ENCODE measurements at places on chromosomes 3 and 15.
A peak's percentile ranks its signal among the peaks of the same experiment; 100 is the strongest.

DNA sequence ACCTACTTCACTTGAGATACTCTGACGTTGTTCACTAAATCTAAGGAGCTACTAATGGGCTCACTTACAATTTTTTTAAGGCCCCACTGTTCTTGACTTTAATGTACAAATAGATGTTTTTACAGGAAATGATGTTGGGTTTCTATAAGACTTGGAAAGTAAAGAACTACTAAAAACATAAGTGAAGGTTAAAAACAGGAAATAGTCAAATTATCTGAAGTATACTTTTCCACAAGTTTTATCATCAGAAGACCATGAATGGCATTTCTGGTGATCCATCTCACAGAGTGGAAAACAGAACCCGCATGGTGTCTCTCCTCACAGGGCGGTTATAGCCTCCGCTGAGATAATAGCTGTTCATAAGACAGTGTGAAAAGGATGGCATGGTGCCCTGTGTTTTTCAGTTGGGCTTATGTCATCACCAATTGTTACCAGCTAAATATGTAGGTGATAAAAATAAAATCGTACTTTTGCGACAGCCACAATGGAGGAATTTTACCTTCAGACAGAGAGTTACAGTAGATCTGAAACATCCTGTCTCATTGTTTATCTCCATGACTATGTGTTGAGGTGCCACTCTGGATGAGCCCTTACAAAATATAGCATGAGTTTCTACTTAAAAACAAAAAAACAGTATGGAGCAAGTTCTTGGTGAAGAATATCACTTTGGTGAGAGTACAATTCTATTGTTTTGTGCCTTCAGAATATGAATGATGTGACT lies 462.4 kb downstream of the RAP2B start:
- DNase-seq, result peak; percentile 26
- H3K4me3 ChIP-seq, result no peak overlapping the region
- H3K36me3 ChIP-seq, result no peaks in the 10 kb centered on the region
- no peaks in the 10 kb centered on the region for H3K27me3 ChIP-seq

DNA sequence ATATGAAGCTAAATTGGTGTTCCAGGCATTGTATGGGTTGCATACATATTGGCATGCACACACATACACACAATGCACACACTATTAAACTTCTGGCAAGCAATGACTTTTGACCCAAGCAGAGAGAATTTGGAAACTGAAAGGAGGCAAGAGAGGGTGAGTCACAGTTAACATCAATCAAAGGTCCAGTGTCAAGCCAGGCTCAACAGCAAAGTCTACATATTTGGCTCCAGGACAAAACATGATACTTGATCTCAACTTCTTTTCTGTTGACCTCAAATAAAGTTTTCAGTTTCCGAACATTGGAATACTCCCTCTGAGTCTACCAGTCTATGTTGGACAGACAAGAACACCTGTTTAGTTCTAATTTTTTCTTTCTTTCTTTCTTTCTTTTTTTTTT lies 28.3 kb downstream of the IL12A start:
- H3K27me3 ChIP-seq, result no peaks in the 10 kb centered on the region
- peak overlapping the region; percentile 33 for H3K27ac ChIP-seq
- H3K36me3 ChIP-seq, result no peaks in the 10 kb centered on the region
- DNase-seq, result peak; percentile 83

DNA sequence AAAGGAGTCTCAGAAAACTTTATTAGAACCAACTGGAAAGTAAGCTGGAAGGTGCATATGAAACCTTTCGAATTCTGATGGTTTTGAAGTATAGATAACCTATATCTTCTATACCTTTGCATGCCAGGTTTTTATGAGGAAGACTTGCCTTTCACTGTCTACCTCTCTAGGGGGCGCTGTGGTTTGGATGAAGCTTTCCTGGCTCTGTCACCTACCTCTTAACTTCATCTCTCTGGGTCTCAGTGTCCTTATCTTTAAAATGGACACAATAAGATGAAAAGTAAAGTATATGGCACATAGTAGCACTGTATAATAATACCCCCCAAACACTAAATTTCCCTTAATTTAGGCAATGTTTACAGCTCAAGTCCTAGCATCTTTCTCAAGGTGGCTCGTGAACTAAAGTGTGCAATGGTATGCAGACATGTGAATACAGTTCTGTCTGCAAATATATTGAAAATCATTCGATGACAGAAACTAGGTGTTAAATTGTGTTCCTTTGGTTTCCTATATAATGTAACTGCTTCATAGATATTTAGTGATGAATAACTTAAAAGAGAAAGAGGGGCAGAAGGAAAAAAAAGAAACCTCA lies 314.3 kb downstream of the CHST2 start:
- no peak for DNase-seq
- peaks cover 20% of the 10 kb centered on the region for H3K4me1 ChIP-seq
- no peaks in the 10 kb centered on the region for H3K36me3 ChIP-seq

DNA sequence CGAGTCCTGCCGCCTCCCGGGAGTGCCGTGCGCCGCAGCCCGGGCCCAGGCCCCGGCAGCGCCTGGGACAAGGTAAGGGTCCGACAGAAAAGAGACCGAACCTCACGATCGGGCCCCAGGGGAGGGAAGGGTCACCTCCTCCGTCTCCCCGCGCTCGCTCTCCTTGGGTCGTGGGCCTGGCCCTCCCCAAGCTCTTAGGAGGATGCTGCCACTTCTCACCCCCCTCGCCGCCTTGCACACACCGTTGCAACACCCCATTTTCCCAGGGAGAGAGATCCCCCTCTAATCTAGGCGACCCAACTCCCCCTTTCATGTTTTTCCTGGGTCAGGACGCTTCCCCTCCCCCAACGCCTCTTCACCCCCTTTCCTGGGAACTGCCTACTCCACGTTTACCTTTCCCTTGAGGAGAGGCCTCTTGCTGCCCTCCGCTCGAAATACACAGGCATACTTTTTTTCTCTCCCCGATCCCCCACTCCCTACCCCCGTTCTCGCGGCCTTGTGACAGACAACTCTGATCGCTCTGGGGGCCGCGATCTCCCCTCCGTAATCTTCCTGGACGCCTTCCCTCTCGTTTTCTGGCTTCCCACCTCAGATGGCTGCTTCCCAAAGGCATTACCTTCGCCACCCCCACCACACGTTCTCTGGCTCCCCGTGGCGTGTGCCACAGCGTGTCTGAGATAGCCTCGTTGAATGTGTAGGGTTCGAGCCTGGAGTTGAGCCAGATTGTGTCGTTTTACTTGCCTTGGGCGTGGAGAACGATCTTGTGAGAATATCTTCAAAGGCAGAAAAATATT lies 688 bp downstream of the SETD5 start:
- DNase-seq, result peak; percentile 34
- peaks cover 3% of the 10 kb centered on the region for H3K36me3 ChIP-seq
- H3K4me1 ChIP-seq, result peaks cover 39% of the 10 kb centered on the region
- H3K27ac ChIP-seq, result peak overlapping the region; percentile 86
- H3K4me3 ChIP-seq, result peak overlapping the region; percentile 88

DNA sequence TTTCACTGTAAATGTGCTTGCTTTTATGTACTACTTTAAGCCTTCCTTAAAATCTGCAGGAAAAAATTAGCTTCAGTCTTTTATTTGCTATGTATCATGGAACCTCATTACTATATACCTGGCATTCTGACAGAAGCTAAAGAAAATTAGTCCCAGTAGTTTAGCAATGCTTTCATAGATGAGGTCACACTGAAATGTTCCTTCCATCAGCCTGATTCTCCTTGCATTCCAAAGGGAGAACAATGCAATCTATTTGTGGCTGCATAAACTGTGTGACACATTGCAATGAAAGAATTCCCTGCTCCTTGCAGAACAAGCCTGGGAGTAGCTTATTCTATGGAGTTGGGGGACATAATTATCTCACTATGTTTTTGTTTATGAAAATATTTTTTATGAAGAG lies 691.5 kb upstream of the ARPP21 start:
- no peak overlapping the region for H3K27ac ChIP-seq
- no peaks in the 10 kb centered on the region for H3K27me3 ChIP-seq
- no peaks in the 10 kb centered on the region for H3K36me3 ChIP-seq
- DNase-seq, result no peak
- H3K4me3 ChIP-seq, result no peak overlapping the region

DNA sequence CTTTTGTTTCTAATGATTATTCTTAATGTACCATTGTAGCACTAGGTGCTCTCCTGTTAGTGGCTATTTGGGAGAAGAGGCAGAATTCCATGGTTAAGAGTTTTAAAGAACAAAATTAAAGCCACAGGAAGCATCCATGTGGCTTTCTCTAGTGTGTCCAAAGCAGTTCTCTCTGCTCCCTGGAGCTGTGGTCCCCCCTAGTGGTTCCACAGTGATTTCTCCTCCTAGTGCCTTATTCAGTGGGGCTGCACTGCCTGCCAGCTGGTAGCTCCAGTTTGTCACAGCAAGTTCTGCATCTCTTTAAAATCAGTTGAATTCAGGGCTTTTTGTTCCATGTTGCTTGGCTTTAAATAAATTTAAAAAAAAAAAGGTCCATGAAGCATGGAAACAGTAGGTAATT lies 39.6 kb upstream of the FAM98B start:
- peak; percentile 67 for DNase-seq
- no peak overlapping the region for H3K4me3 ChIP-seq
- H3K27ac ChIP-seq, result no peak overlapping the region
- H3K4me1 ChIP-seq, result peaks cover 16% of the 10 kb centered on the region
- no peaks in the 10 kb centered on the region for H3K27me3 ChIP-seq

GRCh38 chr15:28066231-28066630 lies 32.9 kb downstream of the OCA2 start:
- no peak for DNase-seq
- no peaks in the 10 kb centered on the region for H3K27me3 ChIP-seq
- H3K27ac ChIP-seq, result no peak overlapping the region
- H3K4me1 ChIP-seq, result no peaks in the 10 kb centered on the region

DNA sequence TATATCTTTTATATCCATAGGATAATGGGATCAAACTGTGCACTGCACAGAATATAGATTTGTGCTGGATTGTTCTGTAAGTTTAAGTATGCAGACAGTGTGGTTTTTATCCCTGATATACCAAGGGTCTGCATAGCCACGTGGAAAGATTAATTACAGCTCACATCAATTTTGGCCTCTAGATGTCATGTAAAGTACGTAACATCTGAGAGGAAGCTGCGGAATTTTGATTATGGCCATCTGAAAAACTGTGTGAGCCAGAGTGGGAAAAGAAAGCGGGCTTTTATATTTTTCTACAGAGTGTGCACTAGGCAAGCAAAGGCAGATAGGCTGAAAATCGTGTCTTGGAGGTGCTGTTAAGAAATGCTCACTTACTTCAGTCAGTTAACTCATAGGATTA lies 562.7 kb downstream of the GBE1 start:
- no peaks in the 10 kb centered on the region for H3K27me3 ChIP-seq
- H3K36me3 ChIP-seq, result no peaks in the 10 kb centered on the region
- DNase-seq, result no peak
- H3K4me1 ChIP-seq, result no peaks in the 10 kb centered on the region
- H3K4me3 ChIP-seq, result no peak overlapping the region

GRCh38 chr15:70521576-70522322 lies 241.6 kb downstream of the UACA start:
- no peaks in the 10 kb centered on the region for H3K36me3 ChIP-seq
- no peak overlapping the region for H3K27ac ChIP-seq
- no peaks in the 10 kb centered on the region for H3K27me3 ChIP-seq
- no peak overlapping the region for H3K4me3 ChIP-seq
- H3K4me1 ChIP-seq, result no peaks in the 10 kb centered on the region
- DNase-seq, result no peak

GRCh38 chr15:99239545-99240198 lies 9.7 kb downstream of the TTC23 start:
- peaks cover 26% of the 10 kb centered on the region for H3K4me1 ChIP-seq
- no peaks in the 10 kb centered on the region for H3K27me3 ChIP-seq
- peak; percentile 69 for DNase-seq
- H3K4me3 ChIP-seq, result no peak overlapping the region
- H3K27ac ChIP-seq, result peak overlapping the region; percentile 66

DNA sequence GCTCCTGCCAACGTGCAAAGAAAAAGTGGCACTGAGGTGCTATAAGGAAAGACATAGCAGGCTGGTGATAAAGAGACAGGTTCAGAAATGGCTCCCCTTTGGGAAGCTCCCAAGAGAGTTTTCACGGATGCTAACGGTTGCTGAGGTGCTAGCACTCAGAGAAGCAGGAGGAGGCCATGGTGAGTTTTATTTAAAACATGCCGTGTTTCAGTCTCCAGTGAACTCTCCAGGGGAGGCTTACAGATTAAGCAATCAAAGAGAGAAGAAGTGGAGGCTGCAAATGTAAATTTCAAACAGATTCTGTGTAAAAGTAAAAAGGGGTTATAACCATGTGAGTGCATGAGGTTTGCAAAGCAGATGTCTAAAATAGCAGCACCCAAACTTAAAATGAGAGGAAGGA lies 346.2 kb downstream of the NTRK3 start:
- no peaks in the 10 kb centered on the region for H3K27me3 ChIP-seq
- H3K4me3 ChIP-seq, result no peak overlapping the region
- no peaks in the 10 kb centered on the region for H3K36me3 ChIP-seq

DNA sequence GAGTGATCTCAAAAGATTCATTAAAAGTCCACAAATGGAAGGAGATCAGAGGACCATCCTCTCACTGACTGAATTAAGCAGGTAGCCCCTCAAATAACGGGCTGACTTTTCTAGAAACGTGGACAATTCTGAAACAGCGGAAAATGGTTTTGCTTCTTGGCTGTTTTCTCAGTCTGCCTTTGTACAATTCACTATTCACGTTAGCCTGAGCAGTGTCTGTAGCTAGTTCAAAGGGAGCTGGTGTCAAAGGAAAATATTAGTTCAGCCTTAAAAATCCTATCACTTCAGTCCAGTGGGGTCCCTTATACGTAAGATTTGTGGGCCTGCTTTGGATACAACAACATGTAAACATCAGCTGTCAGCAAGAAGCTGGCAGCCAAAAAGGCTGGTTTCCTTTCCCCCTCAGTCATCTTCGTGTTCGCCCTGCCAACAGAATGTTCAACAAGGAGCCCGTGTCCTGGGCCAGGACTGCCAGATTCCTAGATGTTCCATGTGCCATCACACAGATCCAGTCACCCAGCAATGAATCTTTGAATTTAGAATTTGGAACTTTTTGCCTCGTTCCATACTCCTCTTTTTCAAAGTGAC lies 19.3 kb downstream of the LMCD1 start:
- no peak overlapping the region for H3K4me3 ChIP-seq
- no peaks in the 10 kb centered on the region for H3K36me3 ChIP-seq
- no peaks in the 10 kb centered on the region for H3K27me3 ChIP-seq
- DNase-seq, result no peak
- no peak overlapping the region for H3K27ac ChIP-seq
- no peaks in the 10 kb centered on the region for H3K4me1 ChIP-seq

DNA sequence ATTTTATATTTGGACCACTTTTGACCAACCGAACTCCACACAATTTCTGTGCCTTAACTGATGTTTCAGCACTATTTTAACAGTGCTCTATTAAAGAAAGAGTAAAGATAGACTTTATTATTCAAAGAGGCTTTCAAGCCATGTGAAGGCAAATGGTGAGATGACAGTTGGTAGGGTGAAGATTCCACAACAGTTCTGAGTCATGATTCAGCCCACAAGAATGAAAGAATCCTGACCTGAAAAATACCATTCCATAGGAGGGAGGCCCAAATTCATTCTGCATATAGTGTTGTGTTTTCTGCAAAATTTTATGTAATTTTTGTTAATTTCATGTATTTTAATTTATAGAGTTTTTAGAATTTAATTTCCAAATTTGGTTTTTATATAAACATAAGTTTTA lies 135.6 kb upstream of the STAC start:
- H3K27me3 ChIP-seq, result no peaks in the 10 kb centered on the region
- no peaks in the 10 kb centered on the region for H3K4me1 ChIP-seq
- DNase-seq, result no peak

- no peak for DNase-seq
- peaks cover 84% of the 10 kb centered on the region for H3K4me1 ChIP-seq
- peaks cover 3% of the 10 kb centered on the region for H3K36me3 ChIP-seq
These were observed 15.6 kb downstream of the LIMD1 start for GRCh38 chr3:45610119-45610518.

Measured in MM.1S (cell line).